ENCODE measurements at places on chromosomes 11 and 22.

DNA sequence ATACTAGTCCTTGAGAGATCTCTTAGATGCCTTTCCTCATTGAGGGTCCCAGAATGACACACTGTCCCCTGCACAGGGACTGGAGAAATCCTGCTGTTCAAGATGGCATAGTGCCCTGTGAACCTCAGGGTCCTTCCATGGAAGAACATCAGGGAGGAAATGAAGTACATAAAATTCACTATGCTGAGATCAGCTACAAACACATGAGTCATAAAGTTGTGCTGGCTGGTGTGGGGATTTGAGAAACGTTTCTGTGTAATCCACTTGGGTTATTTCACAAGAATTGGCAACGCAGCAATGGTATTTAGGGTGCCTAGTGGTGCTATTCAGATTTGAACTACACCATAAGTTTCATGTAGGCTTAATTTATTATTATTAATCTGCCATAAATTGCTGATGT is 174.4 kb downstream of the MAML2 start:
- DNase-seq = no peak

DNA sequence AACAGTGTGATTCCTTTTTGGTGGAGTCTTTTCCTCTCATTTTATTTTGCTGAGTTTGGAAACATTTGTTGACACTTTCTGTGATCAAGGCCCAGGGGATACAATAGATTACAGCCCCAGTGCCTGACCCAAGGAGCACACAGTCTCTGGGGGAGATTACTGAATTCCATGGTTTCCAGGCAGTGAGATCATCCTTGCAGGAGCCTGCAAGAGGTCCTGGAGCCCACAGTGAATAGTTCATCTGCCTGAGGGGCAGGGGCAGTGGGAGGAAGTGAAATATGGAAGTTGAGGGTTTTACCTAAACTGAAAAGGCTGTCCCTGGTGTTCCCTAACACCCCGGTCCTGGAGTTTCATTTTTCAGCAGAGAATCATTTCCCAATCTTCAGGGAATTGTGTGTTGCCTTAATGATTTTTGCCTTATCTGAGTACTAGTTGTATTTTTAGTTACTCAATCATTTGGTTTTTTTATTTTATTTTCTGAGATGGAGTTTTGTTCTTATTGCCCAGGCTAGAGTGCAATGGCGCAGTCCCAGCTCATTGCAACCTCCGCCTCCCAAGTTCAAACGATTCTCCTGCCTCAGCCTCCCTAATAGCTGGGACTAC is 7.7 kb downstream of the CCS start:
- DNase-seq = no peak

- no peak for DNase-seq
Observed at GRCh38 chr22:38240734-38241252, 32.0 kb downstream of the TMEM184B start.

DNA sequence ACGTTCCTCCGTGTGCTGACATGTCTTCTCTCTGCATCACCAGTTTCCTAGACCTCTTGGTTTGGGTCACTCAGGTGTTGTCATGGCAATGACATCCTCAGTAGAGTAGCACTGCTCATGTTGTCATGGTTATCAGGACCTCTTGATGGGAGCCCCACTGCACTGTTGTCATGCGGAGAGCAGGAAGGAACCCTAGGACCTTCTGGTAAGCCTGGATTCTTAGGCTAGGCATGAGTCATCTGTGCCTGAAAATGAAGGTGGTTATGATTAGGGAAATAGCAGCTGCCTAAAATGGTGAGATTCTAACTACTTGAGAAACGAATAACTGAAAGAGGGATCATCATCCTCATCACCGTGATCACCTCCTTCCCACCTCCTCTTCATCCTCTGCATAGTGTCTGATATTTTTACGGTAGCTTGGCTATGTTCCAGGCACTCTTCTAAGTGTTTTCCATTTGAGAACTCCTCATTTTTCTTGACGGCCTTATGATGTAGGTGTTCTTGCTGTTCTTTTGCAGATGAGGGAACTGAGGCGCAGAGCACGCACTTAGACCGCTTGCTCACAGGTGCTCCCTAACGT is 858.4 kb downstream of the NTM start:
- DNase-seq = no peak
